Stimulated activated CD4-positive, alpha-beta T cell treated with anti-CD3 and anti-CD28 coated beads, Interleukin-15, amount 100 ng/mL, for 1 hour (primary cell): ENCODE measurements at places on chromosomes 16 and 17.

- DNase-seq: no peak
Measured at GRCh38 chr17:28018439-28019070, 23.9 kb upstream of the NLK start.

- no peak for DNase-seq
Measured at GRCh38 chr17:45038728-45039634, 12.5 kb downstream of the DCAKD start.

DNA sequence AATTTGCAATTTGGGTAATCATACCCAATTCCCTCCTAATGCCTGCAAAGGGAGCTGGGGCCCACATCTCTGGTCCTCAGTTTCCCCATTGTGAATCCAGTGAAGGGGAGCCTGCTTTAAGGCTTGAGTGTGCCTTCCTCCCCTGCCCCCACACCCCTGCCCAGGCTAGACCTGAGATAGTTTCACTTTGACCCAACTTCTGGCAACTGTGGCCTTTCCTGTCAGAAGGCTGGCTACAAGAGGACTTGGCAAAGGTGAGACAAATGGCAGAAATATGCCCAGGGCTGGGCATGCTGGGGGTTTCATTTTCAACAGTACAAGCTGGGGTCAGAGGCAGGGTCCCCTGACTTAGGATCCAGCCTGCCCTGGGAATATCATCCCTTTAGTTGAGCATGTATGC lies 10.0 kb downstream of the SOCS1 start:
- DNase-seq: no peak

DNA sequence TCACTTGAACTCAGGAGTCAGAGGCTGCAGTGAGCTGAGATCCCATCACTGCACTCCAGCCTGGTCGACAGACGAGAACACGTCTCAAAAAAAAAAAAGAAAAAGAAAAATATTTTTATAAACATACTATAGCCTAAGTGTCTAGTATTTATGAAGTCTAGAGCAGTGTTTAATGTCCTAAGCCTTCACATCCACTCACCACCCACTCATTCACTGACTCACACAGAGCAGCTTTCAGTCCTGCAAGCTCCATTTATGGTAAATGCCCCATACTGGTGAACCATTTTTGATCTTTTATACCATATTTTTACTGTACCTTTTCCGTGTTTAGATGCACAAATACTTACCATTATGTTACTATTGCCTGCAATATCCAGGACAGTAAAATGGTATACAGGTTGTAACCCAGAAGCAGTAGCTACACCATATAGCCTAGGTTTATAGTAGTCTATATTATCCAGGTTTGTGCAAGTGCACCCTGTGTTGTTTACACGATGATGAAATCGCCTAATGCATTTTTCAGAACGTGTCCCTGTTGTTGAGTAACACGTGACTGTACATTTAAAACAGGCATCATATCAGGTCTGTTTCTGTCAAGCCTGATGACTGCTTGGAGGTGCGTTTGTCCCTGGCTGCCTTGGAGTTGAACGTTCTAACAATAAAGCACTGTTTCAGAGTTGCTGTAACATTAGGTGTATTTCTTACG lies 10.1 kb downstream of the NUDT7 start:
- no peak for DNase-seq

DNA sequence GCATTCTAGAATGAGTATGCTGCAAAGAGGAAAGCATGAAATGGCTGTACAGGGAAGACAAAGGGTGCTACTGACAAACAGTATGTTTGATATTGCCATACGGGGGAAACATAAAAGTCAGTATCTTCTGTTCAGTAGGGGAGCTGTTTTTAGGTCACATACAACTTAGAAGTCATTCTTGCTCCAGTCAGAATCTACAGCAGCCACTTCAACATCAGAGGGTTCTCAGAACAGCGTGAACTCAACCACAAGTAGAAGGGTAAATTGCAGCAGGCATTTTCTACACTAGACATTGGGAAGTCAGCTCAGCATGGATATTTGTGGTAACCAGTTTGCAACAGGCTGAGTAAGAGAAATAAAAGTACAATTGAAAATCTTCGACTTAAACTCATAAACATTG lies 1241.8 kb upstream of the GOT2 start:
- no peak for DNase-seq

DNA sequence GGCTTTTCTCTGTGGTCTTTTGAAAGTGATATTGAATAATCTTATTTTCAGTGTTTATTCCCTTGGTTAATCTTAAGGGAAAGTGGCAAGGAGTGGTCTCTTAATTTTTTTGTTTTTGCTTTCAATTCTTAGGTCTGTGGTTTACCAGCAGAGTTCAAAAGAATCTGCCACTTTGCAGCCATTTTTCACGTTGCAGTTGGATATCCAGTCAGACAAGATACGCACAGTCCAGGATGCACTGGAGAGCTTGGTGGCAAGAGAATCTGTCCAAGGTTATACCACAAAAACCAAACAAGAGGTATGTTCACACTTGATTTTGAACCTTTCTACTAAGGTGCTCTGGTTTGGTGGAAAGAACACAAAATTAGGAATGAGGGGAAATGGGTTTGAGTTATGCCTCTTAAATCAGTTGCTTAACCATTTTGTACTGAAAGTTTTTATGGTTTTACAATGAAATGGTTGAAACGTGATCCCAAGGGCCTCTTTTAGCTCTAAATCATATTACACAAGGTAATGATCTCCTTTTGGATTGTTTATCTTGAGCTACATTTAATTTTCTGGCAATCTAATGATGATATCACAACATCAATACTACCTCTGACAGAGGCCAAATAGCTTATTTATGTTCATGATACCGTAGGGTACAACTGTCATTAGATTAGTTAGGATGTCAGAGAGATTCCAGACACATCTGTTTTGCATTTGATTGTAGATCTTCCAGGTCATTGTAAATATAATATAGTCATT lies 51.6 kb upstream of the CRISPLD2 start:
- DNase-seq: no peak

GRCh38 chr16:86133377-86133776 lies 234.4 kb downstream of the IRF8 start:
- no peak for DNase-seq

DNA sequence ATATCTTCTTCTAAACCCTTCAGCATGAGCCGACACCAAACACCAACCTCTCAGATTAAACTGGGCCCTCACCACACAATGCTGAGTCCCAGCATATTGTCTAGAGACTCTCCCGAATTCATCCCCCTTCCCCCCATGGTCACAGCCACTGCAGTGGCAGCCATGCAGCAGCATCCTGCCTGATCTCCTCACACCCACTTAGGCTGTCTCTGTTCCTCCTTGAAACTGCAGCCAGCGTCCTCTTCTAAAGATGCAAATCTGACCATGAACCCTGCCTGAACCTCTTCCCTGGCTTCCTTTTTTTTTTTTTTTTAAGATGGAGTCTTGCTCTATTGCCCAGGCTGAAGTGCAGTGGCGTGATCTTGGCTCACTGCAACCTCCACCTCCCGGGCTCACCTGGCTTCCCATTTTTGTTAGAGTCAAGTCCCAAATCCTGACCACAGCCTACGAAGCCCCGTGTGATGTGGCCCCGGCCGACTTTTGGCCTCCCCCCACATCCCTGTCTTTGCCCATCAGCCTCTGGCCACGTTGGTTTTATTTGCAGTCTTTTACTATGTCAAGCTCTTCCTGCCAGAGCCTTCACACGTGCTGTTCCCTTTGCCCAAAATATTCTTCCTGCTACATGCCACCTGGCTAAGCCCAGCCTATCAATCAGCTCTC lies 2.8 kb downstream of the FA2H start:
- DNase-seq: no peak

- no peak for DNase-seq
Measured at GRCh38 chr17:41428591-41429291, 4.4 kb upstream of the KRT37 start.

- DNase-seq: no peak
Measured at GRCh38 chr17:61155590-61156237, 243.9 kb upstream of the TBX2 start.

GRCh38 chr17:45086865-45087503 lies 25.9 kb downstream of the NMT1 start:
- DNase-seq: no peak

- DNase-seq: no peak
Measured at GRCh38 chr17:68843522-68843921, 111.7 kb downstream of the ABCA8 start.

GRCh38 chr17:72719578-72720493 lies 372.7 kb downstream of the SLC39A11 start:
- DNase-seq: no peak

DNA sequence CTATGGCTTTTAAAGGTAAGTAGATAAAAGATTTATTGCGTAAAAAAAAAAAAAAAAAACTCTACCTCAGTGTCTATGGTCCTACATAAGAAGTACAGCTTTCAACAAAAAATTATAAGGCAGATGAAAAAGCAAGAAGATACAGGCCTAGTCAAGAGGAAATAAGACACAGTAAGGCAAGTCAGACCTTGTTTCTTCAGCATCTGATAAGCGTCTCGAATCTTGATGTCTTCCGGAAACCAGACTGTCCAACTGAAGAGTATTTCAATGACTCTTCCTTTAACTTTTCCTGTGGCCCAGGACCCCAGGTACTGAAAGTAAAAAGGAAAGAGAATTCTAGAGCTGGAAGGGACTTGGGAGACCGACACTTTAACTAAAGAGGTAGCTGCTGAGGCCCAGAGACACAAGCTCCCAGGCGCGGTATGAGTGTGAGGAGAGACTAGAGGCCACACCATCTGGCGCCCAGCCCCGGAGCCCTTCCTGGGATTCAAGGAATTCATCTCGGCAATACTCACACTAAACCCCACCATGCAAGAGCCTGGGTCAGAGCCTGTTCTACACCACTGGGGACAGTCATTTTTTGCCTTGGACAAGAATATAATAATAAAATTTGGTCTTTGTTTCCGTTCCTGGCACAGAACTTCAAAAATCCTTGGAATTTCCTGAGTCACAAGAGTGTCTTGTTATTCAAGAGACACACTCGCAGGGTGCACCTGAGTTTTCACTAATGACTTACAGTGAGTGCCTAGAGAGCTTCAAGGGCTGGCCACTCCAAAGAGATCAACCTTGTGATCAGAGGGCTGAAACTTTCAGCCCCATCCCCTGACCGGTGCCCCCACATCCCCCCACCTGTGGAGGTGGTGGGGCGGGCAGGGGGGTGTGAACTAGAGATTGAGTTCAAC lies 18.6 kb downstream of the GGA2 start:
- no peak for DNase-seq

DNA sequence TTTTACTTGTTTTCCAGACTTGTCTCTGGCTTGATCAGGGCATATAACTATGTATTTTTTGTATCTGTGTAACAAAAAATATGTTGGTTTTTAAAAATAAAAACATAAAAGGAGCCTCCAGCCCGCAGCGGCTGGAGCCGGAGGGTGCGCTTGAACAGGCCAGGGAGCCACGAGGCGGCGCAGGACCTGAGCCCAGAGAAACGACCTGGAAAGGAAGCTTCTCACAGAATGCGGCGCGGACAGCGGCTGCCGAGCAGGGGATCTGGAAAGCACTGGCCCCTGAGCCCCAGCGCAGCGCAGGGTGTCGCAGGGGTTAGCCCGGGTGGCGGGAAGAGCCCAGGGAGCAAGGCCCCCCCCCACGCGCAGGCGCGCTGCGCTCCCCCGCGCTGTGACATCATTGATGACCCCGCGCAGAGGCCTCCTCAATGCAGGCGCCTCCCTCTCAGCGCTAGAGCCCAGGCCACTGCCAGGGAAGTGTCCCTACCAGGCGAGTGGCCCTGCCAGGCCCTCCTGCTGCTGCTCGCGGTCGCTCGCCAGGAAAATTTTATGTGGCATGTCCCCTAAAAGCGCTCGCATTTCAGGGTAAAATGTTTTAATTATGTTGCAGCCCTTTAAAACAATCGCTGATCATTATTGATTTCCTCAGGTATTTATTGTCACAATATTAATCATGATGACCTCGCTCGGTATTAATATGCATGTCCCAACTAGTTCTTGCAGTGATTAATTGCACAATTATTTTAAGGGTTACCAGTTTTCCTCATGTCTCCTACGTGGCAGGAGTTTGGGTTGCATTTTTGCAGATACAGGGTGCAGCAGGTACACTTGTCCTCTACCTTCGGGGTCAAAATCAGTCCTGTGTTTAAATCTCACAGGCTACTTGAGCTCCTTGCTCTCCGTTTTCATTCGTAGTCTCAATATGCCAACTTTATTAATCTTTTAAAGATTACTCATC lies 134.2 kb downstream of the USP22 start:
- peak; percentile 51 for DNase-seq

DNA sequence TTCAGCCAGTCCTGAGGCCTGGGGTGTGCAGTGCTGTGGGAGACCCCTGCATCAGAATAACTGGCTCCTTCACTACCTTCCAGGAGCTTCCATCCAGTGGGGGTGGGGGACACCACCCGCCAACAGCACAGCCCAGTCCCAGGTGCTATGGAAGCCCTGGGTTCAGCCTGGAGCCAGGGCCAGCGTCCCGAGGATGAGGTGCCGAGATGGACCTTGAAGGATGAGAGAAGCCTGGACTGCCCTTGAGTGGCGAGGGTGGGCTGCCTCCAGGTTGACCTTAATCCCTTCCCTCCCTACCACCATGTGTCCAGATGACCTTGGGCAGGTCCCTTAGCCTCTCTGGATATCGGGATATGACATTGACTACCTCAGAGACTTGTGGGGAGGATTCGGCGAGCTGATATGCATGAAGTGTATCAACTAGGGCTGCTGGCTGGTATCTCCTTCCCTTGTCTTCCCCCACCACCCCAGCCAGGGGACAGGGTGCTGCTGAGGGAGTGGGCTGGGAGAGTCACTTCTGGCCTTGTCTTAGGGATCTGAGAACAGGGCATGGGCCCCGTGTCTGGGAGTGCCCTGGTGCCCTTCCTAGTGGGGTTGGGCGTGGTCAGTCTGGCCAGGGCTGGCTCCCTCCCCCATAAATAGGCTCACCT lies 14.2 kb upstream of the LASP1NB start:
- DNase-seq: no peak

DNA sequence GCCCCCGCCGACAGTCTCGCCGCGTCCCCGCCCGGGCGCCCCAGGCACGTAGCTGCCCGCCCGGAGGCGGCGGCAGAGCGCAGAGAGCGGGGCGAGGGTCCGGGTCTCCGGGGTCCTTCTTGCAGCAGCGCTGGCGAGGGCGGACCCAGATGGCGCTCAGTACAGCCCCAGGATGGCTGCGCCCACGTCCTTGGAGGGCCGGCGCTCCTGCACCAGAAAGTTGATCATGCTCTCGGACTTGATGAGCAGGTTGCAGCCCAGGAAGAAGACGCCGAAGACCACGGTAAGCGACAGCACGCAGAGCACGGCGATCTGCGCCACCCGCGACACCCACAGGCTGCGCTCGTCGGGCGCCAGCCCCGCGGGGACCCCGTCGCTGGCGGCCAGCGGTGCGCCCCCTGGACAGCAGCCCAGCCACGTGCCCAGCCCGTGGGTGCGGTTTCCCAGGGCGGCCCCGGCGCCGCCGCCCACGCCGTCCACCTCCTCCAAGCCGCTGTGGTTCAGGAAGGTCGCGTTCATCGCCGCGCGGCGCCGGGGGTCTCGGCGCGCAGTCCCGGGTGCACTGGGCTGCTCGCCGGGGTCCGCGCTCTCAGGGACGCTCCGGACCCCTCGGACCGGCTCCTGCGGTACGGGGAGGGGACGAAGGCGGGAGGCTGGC lies 435 bp downstream of the RPRML start:
- no peak for DNase-seq
